ENCODE measurements at places on chromosomes 12 and 14.

- no peak for DNase-seq
Observed at GRCh38 chr12:31578632-31579031, 12.3 kb downstream of the DENND5B start.

GRCh38 chr12:115261691-115262398, 577.9 kb upstream of the TBX3 start:
- no peak for DNase-seq

- DNase-seq: no peak
Observed at GRCh38 chr12:32887058-32887457, 9.5 kb downstream of the PKP2 start.

DNA sequence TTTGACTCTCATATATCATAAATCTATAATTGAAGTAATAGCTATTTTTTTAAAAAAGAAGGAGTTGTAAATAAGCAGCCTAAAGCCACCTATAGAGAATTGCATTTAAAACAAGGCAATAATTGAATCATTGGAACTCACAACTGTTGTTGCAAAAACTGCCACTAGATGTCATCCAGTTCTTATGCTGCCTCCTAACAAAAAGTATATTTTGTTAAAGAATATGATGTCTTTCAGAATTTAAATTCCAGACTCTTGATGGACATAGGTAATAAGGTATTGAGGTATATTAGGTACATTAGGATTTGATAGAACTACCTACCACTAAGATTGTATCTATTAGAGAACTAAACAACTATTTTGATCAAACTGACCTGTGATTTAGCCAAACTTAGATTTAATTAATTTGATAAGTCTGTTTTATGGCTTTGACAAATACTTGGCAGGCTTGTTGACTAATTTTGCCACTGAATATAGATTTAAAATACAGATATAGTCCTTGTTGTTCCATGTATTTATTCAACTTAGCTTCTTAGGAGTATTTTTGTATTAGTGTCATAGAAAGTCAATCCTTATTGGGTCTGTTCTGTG, 401.4 kb downstream of the RPL10L start:
- no peak for DNase-seq

DNA sequence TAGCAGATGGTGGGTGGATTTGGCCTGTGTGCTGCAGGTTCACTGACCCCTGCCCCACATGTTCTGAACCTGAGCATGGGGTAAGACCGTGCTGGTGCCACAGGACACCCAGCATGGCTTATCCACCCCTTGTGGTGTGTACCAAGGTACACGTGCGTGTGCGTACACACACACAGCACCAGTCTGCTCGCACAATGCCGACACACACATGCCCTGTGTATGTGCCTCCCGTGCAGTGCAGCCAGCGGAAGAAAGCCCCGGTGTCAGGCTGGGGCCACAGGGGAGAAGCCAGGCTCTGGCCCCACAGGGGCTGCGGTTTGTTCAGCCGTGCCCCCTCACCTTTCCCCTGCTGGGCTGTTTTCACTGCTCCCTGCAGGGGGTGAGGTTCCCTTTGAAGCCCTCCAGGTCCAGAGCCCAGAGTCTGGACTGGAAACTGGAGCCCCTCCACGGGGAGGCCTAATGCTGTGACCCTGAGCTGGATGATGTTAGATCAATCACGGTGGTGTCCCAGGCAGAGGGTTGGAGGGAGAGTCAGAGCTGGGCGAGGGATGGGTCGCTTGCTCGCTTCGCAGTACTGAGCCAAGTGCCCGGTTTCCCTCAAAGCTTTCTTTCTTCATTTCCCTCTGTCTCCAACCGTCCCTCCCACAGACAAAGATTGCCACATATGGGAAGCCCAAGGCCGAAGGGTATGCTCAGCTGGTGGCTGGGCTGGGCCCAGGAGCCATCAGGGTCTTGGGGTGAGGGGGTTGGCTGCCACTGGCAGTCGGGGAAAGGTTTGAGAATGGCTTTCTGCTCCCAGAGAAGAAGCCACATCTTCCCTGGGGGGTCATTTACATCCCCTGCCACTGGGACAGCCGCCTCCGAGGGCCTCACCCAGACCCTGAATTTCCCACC, 6.2 kb downstream of the DTX1 start:
- no peak for DNase-seq

- no peak for DNase-seq
Observed at GRCh38 chr14:72416081-72416849, 477.6 kb downstream of the DPF3 start.

Data from activated CD4-positive, alpha-beta T cell treated with anti-CD3 and anti-CD28 coated beads for 24 hours (primary cell).